Spinal cord (tissue), 10 donors: ENCODE measurements at places on chromosomes 6 and 20. TPM values are rescaled to one million over a fixed set of nuclear protein-coding genes. Genes with fewer than 3 reads are reported as not detected.

The NDRG3 gene
- 46.3 TPM for total RNA-seq

DNA sequence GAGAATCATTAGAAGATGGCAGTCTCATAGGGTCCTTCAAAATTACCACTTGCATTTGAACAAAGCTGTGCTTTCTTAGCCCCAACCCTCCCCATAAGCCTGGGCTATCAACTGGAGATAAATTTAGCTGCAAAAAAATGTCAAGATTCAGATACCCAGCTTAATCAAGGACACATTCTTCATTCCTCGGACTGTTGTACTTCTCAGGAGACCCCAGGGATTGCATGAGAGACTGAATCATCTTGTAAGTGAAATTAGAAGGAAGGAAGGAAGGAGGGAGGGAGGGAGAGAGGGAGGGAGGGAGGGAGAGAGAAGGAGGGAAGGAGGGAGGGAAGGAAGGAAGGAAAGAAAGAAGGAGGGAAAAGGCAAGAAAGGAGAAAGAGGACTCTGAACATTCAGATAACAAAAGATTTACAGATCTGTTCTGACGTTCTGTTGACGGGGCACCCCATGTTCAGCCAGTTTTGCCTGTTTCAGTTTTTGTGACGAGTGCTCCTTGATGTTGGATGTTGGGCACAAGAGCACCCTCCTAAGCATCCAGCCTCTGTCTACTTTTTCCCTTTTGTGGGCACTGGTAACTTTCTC is 498.7 kb downstream of the PREX1 start:
- no peak for DNase-seq

The ASIP gene
- 0.99 TPM for total RNA-seq

The ETV7 gene
- total RNA-seq = 0.61 TPM

The PEDS1 gene
- 32.3 TPM for total RNA-seq

The RIPOR3 gene
- 4.7 TPM for total RNA-seq

DNA sequence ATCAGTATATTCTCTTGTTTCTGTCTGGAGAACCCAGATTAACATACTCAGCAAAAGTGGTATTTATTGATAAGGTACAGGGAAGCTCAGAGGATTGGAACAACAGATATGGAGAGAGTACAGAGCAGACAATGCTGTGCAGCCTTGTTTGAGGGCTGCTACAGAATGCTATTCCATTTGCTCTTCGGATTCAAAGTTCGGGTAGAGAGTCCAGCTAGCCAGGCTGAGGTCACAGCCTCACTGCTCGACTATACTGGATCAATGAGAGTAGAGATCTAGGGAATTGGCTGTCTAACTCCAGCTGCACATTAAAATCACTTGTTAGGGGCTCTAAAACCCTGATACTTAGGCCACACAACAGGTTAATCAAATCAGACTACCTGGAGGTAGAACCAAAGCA is 200.1 kb upstream of the BTBD3 start:
- DNase-seq = no peak

DNA sequence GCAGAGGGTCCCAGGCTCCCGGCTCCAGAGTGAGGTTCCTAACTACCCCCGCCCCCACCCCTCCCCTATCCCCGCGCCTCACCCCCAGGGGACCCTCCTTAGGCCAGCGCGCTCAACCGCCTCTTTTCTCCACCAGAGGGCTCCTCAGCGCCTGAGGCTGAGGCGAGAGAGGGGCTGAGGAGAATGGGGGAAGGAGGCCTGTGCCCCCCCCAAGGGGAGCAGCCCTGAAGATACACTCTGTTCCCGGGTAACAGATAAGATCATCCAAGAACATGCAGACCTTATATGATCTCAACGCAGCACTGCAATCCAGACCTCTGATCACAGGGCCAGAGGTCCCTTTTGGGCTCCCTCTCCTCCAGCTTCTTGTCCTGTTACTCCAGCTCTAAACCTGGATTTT is 43.3 kb upstream of the MRPS10 start:
- no peak for DNase-seq

- DNase-seq = no peak
Measured at GRCh38 chr6:51283723-51284355, 465.2 kb downstream of the TFAP2B start.

DNA sequence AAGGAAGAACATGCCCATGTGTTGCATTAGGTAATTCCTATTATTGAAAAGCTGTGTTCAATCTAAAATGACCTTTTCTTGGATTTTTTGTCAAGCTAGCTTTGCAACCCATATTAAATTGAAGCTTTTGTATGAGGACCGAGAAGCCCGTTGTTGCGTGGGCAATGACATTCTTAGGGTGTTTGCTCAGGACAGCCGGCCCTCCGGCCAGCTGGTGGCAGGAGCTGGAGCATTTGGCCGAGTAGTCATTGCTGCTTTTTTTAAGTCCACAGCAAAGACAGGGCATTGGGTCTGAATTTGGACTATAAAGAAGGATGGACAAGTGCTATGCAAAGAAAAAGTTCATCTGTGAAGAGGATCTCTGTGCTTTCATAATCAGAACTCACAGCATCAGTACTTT is 365.8 kb downstream of the SAMD5 start:
- no peak for DNase-seq

The PCK1 gene
- total RNA-seq = 0.50 TPM

GRCh38 chr20:46128310-46129151 is 10.4 kb downstream of the CD40 start:
- no peak for DNase-seq

- no peak for DNase-seq
Measured at GRCh38 chr6:78967191-78967590, 99.8 kb downstream of the IRAK1BP1 start.

DNA sequence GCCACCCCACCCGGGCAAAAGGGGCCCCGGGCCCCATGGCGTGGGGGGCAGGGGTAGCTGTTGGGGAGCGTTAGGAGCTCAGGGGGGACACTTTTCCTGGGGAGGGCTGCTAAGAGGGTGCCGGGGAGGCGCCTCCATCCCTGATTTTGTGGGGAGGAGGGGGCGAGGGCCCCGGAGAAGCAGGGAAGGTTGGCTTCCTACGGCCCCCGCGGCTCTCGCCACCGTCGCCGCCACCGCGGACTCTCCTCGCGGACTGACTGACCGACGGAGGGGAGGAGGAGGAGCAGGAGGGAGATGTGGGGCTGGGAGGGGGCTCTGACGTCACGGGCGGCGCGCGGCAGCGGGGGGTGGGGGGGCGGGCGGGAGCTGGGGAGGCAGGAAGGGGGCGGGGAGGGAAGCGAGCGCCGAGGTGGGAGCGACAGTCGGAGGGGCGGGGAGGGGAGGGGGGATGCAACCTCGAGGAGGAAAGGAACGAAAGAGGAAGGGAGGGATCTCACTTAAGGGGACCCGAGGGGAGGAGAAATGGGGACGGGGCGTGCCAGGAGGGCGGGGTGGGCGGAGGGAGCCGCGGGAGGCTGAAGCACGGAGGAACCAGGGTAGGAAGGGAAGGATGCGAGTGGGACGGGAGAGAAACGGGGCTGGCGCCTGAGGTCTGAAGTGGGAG is 5.1 kb downstream of the GABBR1 start:
- peak; percentile 96 for DNase-seq

GRCh38 chr20:62671765-62672164 is 29.5 kb downstream of the SLCO4A1 start:
- no peak for DNase-seq

GRCh38 chr6:144289006-144289405 is 3.9 kb downstream of the UTRN start:
- DNase-seq = no peak

GRCh38 chr6:170091000-170091638 is 199.8 kb downstream of the DLL1 start:
- no peak for DNase-seq

The ABHD16B gene
- total RNA-seq = not detected

- DNase-seq = no peak
Measured at GRCh38 chr6:95280686-95281273, 296.6 kb upstream of the MANEA start.

DNA sequence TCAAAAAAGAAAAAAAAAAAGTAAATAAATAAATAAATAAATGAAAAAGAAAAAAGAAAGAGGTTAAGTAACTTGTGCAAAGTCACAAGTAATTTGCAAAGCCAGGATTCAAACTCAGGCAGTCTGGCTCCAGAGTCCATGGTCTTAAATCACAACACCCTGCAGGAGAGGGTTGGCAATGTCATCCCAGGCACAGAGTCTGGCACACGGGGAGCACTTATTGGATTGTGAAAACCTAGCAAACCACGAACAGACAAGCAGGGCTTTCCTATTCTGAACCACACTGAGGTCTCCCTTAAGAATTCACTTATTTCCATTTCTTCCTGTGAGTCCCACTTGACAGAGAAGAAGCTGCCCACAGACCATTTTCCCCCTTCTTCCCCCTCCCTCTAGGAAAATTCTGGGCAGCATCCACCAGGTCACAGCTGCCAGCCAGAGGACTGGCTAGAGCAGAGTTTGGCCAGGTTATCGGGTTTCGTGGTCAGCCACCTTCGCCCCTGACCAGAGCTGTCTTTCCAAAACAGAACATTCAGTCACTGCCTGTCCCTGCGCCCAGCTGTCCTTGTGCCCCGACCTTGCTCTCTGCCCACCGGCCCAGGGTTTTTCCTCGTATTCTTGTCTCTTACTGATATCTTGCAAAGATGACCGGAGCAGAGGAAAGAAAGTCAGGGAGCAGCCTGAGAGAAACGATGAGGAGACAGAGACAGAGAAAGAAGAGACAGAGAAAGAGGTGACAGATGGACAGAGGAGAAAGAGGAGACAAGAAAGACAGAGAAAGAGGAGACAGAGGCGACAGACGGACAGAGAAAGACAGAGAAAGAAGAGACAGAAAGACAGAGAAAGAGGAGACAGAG is 106.4 kb upstream of the PTPN1 start:
- DNase-seq = no peak

- no peak for DNase-seq
Measured at GRCh38 chr6:55568808-55569439, 10.1 kb downstream of the HMGCLL1 start.

DNA sequence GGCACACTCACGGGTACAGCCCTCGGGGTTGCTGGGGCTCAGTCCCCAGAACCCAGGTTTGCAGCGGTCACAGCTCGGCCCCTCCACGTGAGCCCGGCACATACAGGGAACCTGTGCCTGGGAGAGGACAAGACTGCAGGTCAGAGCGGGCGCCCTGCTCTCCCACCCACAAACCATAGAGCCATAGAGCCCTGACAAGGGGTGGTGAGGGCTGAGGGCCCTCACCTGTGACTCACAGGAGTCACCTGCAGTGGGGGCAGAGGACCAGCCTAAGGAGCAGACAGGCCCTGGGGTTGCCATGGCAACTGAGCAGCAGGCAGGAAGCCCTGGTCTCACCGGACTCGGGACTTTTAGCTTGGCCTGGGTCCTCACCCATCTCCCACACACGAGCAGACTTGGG is 30.8 kb downstream of the LAMA5 start:
- no peak for DNase-seq

The TMEM151B gene
- total RNA-seq = 18.0 TPM

DNA sequence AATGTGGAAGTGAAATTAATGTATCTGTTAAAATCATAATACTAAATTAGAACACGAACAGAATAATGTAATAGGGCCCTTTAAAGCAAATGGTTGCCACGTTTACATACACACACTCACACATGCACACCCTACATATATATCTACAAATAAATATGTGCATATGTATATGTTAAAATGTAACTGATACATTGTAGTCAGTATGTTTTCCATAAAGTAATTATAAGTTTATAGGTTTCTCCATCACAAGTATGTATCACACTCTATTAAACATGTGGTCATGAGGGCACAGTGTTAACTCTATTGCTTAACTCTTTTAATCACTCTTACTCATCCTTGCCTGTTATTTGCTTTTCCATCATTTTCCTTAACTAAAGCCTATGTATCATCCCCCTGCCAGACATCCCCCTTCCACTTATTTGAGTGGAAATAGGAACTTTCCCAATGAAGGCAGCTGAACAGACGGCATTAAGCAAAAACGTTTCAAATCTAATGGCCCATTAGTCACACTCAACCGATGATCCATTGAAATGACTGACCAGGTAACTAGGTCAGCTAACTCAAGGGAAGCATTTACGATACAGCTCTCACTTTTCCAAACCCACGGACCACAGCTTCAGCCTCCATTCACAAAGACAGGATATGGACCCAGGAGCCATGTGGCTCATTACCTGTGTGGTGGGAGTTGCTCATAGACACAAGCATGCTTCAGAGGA is 89.3 kb downstream of the HAO1 start:
- DNase-seq = no peak

DNA sequence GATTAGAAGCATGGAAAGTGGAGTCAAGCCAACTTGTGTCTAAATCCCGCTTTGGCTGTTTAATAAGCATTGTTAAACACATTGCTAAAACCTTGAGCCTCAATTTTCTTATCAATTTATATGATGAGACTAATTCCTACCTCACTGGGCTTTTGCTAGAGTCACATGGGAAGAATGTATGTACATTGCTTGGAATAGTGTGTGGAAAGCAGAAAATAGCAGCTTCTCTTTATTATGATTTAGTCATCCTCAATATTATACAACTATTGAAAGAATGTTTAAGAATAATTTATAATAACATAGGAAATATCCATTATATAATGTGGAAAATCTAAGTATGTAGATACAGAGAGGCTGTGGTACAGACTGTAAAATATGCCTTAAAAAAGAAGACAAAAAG is 313.0 kb upstream of the CDYL start:
- DNase-seq = no peak

DNA sequence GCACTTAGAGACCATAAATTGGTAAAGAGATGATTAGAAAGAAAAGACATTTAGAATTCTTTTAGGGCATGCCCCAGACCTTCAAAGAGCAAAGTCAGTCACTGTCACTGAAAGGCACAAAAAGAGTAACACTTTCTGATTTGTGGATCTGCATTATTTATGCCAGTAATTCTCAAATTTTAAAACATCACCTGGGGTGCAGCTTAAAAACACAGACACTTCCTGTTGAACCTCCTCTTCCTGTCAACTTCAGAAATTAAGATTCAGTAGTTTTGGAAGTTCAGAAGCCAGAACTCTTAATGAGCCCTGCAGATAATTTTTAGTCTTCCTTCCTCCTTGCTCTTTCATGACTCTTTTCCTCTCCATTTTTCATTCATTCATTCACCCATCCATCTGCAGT is 137.5 kb downstream of the NRN1 start:
- no peak for DNase-seq

DNA sequence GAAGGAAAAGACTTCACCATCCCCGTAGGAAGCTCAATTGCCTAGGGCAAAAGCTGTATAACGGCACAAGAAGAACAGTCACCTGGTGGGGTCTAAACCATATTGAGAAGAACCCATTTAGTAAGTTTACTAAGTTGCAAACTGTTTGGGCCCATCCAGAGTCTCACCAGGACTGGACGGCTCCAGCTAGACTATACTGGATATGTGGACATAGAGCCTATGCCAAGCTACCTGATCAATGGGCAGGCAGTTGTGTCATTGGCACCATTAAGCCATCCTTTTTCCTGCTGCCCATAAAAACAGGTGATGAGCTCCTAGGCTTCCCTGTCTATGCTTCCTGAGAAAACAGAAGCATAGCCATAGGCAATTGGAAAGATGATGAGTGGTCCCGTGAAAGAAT is 293.9 kb downstream of the RNGTT start:
- no peak for DNase-seq

DNA sequence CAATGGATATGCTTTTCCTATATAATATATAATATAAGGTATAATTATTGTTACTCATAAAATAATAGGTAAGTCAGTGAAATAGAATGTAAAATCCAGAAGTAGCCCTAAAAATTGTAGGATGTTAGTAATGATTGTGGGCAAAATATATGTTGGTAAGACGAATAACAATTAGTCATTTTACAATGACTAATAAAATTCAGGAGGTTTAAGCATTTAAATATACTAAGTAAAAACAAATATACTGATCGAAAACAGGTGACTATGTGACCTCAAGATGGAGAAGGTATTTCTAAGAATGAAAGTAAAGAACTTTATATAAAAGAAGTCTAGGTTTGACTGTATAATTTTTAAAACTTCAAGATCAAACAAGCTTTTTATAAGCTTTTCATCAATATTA is 28.9 kb downstream of the FUCA2 start:
- DNase-seq = no peak

- DNase-seq = no peak
Measured at GRCh38 chr6:127775371-127775770, 125.5 kb downstream of the THEMIS start.
